ENCODE measurements at places on chromosomes 1 and 21.
A peak's percentile ranks its signal among the peaks of the same experiment; 100 is the strongest.

- no peak for DNase-seq
These were observed 72.0 kb upstream of the ATF3 start for GRCh38 chr1:212536586-212536985.

DNA sequence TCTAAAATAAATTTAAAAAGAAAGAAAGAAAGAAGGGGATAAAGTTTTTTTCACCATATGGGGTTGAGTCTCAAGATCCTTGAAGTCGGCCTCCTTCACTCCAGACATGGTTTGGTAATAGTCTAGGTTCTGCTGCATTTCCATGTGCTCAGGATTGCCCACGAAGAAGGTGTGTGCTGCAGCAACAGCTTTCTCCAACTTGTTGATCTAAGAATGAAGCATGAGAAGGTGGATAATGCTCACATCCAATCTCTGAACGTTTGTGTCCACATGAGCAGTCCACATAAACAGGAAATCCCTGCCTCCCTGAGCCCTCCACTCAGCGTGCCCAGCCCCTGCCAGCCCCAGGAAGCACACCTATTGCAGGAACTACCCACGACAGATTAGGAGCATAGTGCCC is 4.6 kb downstream of the P3H1 start:
- DNase-seq = no peak

- DNase-seq = no peak
These were observed 25.5 kb downstream of the MT1HL1 start for GRCh38 chr1:236978740-236979139.

- no peak for DNase-seq
These were observed 11.5 kb downstream of the CYB5RL start for GRCh38 chr1:54188291-54188690.

- DNase-seq = no peak
These were observed 29.3 kb upstream of the PLXNA2 start for GRCh38 chr1:208273386-208274017.

DNA sequence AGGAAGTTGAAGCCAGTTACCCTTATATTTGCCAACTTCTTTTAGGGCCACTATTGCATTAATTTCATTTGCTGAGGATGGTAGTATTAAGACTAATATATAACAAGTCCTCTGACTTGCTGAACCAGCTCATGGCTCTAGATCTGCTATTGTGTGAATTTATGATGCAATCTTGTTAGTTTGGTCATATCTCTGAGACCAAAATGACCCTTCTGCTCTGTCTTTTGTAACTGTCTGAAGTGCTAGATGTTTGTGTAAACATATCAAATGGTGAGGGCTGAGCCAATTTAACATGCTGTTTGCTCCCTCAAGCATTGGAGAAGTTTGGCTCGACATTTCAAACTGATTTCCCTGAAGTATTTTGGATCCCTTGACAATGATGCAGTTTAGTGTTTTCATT is 106.9 kb upstream of the PTGFR start:
- DNase-seq = no peak

- DNase-seq = no peak
These were observed 12.0 kb downstream of the SLC30A7 start for GRCh38 chr1:100907887-100908286.

DNA sequence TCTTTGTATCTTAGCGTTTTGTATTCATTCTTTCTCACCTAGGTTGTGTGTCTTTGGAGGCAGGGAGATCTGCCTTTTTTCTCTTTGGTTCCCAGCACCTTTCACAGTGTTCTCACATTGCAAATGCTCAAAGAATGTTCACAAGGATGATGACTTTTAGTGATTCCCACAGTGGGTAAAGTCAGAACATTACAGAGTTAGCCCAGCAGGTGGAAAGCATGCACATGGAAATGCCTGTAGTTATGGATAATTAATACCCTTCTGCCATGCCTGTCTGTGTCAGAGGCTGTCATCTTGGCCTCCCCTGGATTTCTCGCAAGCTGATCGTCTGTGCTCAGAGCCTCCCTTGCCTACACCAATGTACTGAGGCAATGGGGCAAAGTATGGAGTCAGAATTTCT is 458.9 kb downstream of the LMO4 start:
- DNase-seq = no peak

- no peak for DNase-seq
These were observed 26.7 kb upstream of the A3GALT2 start for GRCh38 chr1:33347650-33347992.

DNA sequence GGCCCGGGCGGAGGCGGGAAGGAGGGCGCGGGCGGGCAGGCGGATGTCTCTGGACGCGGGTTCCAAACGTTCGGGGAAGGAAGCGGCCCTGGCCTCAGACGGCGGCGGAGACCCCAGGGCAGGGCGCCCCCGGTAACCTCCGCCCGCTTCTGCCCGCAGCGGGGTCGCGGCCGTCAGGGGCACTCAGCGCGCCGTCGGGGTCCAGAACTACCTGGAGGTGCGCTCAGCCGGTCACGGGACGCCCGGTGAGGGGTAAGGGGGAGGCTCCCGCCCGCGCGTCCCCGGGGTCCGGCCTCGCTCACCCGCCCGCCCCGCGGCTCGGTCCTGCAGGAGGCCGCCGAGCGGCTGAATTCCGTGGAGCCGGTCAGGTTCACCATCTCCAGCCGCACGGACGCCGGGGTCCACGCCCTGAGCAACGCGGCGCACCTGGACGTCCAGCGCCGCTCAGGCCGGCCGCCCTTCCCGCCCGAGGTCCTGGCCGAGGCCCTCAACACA is 406 bp downstream of the PUSL1 start:
- DNase-seq = no peak

DNA sequence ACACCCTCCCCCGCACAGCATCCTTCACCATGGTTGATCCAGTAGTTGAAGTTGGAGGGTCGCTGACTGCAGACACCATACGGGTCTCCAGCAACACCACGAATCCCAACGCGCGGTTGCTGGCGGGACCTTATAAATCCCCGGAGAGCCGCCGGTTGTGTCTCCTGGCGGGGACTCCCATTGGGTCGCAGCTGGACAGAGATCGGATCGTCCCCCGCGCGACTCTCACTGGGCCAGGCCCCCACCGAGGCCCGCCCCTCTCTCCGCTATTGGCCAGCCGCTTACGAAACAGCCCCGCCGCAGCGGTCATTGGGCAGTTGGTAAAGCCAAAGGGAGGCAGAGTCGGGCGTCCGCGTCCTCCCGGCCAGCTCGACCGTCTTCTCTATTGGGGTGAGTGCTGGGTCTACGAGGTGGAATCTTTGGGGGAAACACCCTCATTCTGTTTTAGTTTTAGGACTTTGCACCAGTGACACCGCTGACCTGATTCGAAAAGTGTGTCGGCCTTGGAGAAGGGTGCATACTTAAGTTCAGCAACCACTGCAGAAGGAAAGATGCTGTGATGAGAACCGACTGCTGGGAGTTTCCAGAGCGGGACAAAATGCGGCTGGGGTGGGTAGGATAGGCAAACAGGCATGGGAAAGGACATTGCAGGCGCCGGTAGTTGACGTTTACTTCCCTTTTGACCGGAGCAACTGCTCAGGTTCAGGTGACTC is 27.4 kb downstream of the RABIF start:
- DNase-seq = peak; percentile 94

GRCh38 chr1:222234351-222234750 is 313.6 kb downstream of the HHIPL2 start:
- no peak for DNase-seq

DNA sequence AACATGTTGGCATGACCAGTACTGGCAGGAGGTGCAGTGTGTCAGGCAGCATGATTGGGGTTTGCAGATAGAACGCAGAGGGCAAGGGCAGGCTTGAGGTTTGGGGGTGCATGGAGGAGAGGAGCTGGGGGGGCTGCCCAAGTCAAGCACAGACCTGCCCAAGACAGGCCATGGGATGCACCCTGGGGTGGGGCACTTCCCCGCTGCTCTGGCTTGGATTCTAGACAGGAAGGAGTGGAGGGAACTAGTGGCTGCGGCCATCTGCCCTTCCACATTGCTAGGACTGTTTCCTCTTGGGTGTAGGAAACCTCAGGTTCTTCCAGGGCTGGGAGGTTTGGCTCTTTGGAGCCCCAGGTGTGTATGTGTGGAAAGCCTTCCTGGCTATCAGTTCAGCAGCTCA is 3.0 kb downstream of the PDXK start:
- no peak for DNase-seq

DNA sequence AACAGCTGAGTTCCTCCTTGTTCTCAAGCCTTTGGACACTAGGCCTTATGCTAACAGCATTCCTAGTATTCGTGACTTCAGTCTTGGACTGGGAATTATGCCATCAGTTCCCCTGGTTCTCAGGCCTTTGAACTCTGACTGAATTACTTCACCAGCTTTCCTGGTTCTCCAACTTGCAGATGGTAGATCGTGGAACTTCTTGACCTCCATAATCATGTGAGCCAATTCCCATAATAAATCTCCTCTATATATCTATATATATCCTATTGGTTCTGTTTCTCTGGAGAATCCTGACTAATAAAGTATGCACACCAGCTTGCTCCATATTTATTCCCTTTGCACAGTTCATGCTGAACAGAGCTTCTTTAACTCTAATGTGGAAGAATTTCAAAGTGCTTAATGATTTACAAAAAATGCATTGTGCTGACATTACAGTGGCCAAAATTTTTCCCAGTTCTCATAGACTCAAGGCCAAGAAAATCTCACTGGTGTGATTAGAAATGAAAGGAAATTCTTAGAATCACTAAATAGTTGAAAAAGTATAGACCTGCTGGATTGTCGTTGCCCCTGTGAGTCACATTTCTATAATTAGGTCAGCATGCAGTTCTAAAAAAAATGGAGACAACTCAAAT is 462.9 kb upstream of the ADAMTS5 start:
- peak; percentile 29 for DNase-seq

DNA sequence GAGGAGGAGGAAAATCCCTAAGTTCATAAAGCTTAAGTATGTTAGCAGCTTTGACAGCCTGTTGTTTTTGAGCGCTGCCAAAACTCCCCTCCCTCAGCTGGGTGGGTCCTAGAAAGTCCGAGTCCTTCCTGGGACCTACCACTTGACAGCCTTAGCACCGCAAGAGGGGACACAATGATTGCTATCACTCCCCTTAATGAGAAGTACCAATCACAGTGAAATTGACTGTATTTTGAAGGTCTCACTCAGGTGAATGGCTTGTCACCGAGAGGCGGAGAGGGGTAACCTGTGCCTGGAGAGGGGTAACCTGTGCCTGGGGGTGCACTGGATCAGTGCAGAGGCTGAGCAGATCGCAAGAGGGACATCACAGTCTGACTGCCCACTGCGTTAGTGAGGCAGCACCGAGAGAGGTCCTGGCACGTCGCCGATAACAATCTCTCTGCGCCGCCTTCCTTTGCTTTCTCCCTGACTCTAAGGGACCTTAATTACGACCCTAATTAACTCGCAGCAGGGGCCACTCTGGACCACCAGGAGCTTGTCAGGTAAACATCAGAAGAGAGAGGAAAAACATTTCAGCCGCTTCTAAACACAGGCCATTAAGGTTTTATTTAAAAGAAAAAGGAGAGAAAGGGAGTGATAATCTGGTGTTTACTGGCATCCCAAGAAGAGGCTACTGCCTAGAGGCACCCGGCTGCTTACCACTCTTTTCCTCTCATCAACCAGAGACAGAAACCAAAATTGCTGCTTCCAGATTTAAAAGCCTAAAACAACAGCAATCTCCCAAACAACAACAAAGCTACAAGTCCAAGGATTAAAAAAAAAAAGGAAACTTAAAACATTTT is 25.7 kb upstream of the KCNK1 start:
- DNase-seq = no peak

DNA sequence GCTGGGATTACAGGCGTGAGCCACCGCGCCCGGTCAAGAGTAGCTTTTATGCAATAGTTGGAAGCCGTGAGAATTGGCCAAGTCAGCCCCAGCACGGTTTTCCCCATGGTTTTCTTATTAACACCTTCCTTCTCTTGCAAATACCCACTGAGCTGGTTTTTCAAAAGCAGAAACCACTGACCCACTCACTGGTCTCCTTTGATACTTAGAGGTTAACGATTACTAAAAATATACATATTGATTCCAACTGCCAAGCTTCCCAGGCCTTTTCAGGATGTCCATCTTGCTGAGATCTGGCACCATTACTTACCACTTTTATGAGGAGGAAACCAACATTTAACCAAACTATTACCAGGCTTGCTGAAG is 25.9 kb upstream of the TARDBP start:
- DNase-seq = no peak

Measured in mucosa of descending colon (tissue), 3 donors.